ENCODE measurements at places on chromosomes 6 and 20. TPM values are rescaled to one million over a fixed set of nuclear protein-coding genes. Genes with fewer than 3 reads are reported as not detected.
A peak's percentile ranks its signal among the peaks of the same experiment; 100 is the strongest.

Gene TMEM217
- total RNA-seq = 1.3 TPM

DNA sequence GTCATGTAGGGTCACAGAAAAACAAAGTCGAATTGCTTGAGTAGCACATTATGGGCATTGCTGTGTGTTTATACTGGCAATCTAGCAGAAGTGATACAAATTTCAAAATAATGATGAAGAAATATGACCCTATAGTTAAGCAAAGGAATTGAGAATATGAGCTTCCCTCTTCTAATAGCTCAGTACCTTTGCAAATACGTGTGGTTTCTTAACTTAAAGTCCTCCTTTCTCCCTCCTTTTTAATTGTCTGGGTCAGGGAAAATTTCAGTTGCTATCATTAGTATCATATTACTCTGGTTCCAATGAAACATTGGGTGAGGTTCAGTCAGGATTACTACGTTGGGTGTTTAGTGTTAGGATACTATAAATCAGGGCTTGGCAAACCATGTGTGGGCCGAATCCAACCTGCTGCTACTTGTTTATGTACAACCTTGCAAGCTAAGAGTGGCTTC is 166.8 kb upstream of the CARMIL1 start:
- no peak for DNase-seq

DNA sequence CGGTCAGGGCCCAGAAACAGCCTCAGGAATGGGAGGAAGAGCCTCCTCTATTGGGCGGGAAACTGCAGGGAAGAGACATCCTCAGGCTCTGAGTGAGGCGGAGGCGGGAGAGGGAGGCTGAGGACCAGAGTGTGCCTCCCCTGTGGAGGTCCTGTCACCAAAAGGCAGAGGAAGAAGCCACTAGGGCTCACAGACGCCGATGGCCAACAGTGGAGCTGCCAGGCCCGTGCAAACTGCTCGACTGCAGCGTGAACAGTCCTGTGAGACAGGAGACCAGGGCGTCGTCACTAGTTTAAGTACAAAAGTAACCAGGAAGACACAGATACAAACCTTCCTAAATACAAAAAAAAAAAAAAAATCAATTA is 82.7 kb downstream of the TAF4 start:
- DNase-seq = no peak

GRCh38 chr6:168132531-168133167 is 53.6 kb upstream of the FRMD1 start:
- DNase-seq = peak; percentile 66
